ENCODE measurements at places on chromosomes 13 and 19.

DNA sequence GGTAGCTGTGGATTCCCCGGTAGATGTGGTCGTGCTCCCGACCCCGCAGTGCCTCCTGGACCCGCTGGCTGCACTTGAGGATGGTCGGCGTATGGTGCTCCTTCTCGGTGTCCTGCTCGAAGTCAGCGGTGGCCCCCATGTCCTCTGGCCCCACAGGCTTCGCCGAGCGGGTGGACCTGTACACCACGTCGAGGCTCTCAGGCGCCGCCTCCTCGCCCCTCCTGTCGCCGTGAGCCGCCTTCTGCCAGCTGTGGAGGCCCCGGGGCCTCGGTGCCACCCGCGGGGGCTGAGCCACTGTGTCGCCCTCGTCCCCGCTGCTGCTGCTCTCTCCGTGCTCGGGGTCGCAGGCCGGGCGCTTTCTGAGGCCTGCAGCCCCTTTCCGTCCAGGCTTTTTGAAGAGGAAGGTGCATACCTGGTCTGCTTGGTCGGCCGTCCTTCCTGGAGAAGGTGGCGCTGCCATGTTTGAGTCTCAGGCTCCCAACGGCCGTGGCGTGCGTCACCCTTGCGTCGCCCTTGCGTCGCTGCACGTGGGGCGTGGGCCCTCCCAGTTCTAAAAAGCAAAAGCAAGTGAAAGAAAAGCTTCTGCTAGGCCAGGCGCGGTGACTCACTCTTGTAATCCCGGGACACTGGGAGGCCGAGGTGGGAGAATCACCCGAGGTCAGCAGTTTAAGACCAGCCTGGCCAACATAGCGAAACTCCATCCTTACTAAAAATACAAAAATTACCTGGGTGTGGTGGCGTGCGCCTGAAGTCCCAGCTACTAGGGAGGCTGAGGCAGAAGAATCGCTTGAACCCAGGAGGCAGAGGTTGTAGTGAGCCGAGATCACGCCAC is at the start of gene RNF113B:
Gene RNF113B, minus strand, starts transcription at position 493 of the 832 bp plus-strand sequence. Its CDS starts 33 bp downstream, at position 460.
- no peak for DNase-seq

GRCh38 chr13:28719227-28720055 is 671 bp upstream of the SLC46A3 start:
- no peak for DNase-seq

- DNase-seq = peak; percentile 98
These were observed at the start of gene ZNF528 for GRCh38 chr19:52397310-52398080. Gene ZNF528 (plus strand): TSS chr19:52397849. CDS start chr19:52402014, 4,165 bp downstream.

- DNase-seq = no peak
These were observed 5.6 kb downstream of the ANGPTL8 start for GRCh38 chr19:11244846-11245589.

- no peak for DNase-seq
These were observed 50.5 kb downstream of the KATNAL1 start for GRCh38 chr13:30256713-30257467.

GRCh38 chr13:36086117-36086516 is 45.1 kb downstream of the DCLK1 start:
- no peak for DNase-seq

DNA sequence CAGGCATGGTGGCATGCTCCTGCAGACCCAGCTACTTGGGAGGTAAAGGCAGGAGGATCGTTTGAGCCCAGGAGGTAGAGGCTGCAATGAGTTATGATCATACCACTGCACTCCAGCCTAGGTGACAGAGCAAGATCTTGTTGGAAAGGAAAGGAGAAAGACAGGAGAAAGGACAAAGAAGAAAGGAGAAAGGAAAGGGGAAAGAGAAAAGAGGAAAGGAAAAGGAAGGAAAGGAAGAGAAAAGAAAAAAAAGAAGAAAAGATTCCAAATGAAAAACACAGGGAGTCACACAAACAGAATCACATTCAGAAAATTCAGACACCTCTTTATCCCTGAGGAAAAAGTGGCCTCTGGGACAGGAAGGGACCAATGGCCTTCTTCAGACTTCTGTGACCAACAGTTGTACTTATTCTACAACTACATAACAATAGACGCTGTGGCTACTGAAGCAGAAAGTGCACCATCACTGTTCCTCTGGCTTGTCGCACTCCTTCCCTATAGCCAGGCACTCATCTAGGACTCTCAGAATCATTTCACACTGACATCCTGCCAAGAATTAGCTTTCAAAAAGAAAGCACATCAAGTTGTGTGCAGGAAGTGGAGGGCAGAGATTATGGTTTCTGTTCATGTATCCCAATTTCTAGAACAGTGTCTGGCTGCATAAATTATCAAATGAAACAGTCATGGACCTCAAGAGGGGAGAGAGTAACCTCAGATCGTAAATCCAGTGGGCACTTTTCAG is 5.9 kb downstream of the MTMR6 start:
- no peak for DNase-seq

GRCh38 chr13:85508683-85509329 is 290.4 kb downstream of the SLITRK6 start:
- peak; percentile 60 for DNase-seq

DNA sequence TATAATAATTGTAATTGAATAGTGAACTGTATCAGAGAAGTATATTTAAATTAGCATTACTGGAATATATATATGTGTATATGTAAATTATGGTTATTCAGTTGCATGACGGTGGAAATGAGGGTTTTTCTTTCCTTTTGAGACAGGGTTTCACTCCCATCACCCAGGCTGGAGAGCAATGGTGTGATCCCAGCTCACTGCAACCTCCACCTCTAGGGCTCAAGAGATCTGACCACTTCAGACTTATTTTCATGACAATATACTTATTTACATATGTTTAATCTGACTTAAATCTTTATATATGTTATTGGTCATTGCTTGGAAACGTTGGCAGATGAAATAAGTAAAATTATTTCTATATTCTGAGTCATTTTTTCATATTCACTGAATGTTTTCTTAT is 744.4 kb upstream of the PRR20A start:
- DNase-seq = no peak

DNA sequence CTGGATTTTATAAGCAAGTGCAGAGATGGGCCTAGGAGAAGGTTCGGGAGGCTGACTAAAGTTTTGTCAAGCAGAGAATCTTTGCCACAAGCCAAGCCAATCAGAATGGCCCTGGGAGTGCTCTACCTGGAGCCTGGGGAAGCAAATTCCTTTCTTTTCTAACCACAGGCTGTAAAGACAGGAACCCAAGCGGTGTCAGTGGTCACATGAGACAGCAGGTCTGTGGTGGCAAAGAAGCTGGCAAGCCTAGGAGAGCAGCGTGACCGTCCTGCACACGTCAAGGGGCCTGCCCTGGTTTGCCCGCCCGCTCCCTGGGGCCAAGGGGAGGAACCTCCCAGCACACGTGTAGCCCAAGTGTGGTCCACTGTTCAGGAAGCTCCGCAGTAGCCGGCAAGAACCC is 90.8 kb downstream of the IPO5 start:
- peak; percentile 53 for DNase-seq

GRCh38 chr19:10846500-10847202 is 1.6 kb upstream of the C19orf38 start:
- no peak for DNase-seq

- DNase-seq = peak; percentile 46
These were observed 641 bp upstream of the SOX21 start for GRCh38 chr13:94712812-94713560.

DNA sequence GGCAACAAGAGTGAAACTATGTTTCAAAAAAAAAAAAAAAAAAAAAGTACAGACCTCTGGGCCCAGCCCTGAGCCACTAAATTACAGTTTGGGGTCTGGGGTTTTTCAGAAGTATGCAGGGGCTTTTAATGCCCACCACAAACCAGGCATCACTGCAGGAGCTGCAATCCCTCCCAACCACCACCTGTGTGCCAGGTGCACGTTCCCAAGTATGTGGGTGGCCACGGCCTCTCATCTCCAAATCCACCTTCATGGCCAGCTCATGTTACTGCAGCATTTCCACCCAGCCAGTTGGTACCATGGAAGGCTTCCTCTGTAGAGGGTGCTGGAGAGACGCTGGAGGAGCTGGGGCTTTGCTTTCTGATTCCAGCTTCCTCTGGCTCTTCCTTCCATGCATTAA is 26.5 kb downstream of the CEP89 start:
- DNase-seq = no peak

- no peak for DNase-seq
These were observed 7.1 kb downstream of the DGKH start for GRCh38 chr13:42055500-42056085.

- no peak for DNase-seq
These were observed 65.2 kb downstream of the TEX26 start for GRCh38 chr13:30997697-30998096.

- DNase-seq = peak; percentile 99
These were observed at the start of gene PPP1R15A for GRCh38 chr19:48872182-48872883. Gene PPP1R15A (plus strand): TSS chr19:48872421. CDS start chr19:48873234, 813 bp downstream.

- no peak for DNase-seq
These were observed 23.1 kb downstream of the SIGLEC5 start for GRCh38 chr19:51607077-51607476.

DNA sequence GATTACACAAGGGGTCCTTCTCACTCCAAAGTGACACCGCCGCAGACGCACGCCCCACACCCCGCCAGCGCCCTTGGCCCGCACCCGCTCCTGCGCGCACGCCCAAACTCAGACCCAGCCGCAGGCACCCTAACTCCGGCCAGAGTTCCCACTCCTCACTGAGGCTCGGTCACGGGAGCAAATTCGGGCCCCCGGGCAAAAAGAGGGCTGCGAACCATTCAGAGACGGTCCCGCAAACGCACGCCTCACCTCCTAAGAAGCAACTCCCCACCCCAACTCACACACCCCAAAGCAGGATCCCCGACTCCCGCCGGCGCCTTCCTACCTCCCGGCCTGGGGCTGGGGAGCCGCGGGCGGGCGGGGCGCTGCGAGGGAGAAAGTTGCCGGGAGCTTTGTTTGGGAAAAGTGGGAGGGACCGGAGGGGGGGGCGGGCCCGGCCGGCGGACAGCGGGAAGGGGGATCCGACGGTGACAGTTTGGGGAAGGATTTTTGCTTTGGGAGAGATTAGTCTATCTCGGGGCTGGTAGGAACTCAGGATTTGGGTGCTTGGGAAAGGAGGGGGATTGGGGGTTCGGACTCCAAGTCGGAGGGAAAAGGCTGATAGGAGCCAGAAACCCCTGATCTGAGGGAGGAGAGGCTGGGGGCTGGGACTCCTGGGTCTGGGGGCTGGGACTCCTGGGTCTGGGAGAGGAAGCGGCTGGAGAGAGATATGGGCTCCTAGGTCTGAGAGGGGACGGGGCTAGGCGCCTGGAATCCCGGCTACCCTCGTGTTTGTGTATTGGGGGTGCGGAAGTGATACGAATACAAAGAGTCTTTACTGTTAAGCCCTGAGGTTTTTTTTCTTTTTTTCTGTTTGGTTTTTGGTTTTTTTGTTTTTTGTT is at the start of gene TEAD2:
Gene TEAD2, minus strand, starts transcription at position 369 of the 881 bp plus-strand sequence. CDS start 2,341 bp downstream, outside the sequence.
- DNase-seq = peak; percentile 93

- DNase-seq = no peak
These were observed 11.8 kb downstream of the HTR2A start for GRCh38 chr13:46885018-46885417.

- DNase-seq = peak; percentile 81
These were observed at the start of gene C5AR1 for GRCh38 chr19:47309608-47310007. Gene C5AR1 (plus strand): TSS chr19:47309861. CDS start chr19:47309896, 35 bp downstream.

- DNase-seq = no peak
These were observed 1247.2 kb upstream of the PRR20A start for GRCh38 chr13:55893540-55893939.

- no peak for DNase-seq
These were observed 280.7 kb upstream of the KLHL1 start for GRCh38 chr13:70388935-70389334.

GRCh38 chr19:7674010-7675005 is 2.6 kb upstream of the MCEMP1 start:
- DNase-seq = peak; percentile 84

DNA sequence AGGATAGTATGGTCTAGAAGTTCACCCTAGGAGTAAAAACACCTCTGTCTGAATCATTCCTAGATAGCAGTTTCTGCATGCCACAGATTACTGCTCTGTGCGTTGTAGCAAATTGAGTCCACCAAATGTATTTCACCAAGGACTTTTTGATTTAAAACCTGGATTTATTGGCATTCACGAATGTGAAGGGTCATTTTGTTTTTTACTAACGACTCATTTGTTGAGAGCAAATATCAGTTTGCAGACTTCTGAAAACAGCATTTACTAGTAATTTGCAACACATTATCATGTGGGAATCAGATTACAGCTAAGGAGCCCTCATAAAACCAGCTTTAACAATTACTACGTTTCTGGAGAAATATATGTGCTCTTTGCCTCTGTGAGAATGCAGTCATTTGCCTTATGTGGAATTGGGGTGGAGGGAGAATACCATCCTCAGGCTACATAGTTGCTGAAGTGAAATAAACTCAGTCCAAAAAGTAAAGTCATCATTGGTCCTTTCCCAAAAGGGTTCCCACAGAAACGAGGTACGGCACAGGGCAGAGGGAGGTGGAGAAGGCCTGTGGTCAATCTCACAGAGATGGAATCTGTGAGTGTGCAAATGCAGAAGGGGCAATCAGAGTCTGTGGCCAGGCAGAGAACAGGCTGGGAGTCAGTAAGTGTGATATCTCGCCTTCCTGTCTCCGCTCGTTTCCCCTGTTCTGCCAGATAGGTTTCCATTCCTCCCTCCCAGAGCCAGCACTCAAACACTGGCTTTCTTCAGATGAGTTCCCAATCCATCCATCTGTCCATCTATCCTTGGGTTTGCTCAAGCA is 63.1 kb downstream of the DLEU7 start:
- no peak for DNase-seq

GRCh38 chr13:48131533-48131932 is 36.6 kb upstream of the MED4 start:
- DNase-seq = no peak

DNA sequence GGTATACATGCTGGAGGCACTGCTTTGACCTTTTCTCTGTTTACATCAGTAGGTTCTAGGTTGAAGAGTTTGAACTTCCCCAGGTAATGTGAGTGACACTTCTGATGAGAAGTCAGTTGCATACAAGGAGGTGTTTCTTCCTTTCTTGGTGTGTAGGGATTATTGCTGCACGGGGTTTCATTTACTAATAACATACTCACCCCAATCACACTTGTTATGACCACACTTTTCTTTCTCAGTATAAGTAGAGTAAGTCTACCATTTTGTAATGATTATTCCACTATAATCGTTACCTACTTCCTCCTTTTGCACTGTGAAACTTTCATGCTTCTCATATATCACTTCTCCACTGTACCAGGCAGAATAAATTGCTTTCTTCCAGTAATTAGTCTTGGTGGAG is 138.0 kb downstream of the TNFSF13B start:
- DNase-seq = no peak

GRCh38 chr13:30880856-30881155 is 25.3 kb upstream of the MEDAG start:
- DNase-seq = no peak

- DNase-seq = no peak
These were observed 519.9 kb downstream of the PCDH17 start for GRCh38 chr13:58151452-58151851.

DNA sequence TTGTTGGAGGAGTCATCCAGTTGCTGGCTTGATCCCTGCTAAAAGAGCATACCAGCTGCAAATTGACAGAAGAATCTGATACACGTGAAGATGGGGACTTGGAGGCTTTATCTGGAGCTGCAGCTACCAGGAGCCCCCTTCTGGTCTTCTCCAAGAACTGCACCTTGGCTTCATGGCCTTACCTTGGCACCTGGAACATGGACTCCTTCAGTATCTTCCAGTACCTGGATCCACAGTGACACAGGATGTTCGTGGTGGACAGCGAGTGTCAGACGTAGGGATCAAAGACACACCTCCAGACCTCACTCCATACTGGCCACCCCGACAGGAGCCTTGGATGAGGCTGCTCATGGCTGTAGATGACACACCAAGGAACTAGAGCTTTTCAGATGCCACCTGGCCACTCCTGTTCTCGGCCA is 9.9 kb upstream of the ACSBG2 start:
- no peak for DNase-seq
